ENCODE measurements at places on chromosomes 16 and 17. TPM values are rescaled to one million over a fixed set of nuclear protein-coding genes. Genes with fewer than 3 reads are reported as not detected.

The CDRT4 gene
- total RNA-seq: 8.3 TPM

The C16orf46 gene
- 1.3 TPM for total RNA-seq

The RNF112 gene
- total RNA-seq: 4.9 TPM

The UBE2G1 gene
- 198 TPM for total RNA-seq

The TPSB2 gene
- total RNA-seq: 0.44 TPM

The KCNH4 gene
- 0.24 TPM for total RNA-seq

The HSD11B2 gene
- total RNA-seq: 33.4 TPM

The SPNS3 gene
- not detected for total RNA-seq

- DNase-seq: no peak
Measured at GRCh38 chr16:53865494-53865863, 161.5 kb downstream of the FTO start.

DNA sequence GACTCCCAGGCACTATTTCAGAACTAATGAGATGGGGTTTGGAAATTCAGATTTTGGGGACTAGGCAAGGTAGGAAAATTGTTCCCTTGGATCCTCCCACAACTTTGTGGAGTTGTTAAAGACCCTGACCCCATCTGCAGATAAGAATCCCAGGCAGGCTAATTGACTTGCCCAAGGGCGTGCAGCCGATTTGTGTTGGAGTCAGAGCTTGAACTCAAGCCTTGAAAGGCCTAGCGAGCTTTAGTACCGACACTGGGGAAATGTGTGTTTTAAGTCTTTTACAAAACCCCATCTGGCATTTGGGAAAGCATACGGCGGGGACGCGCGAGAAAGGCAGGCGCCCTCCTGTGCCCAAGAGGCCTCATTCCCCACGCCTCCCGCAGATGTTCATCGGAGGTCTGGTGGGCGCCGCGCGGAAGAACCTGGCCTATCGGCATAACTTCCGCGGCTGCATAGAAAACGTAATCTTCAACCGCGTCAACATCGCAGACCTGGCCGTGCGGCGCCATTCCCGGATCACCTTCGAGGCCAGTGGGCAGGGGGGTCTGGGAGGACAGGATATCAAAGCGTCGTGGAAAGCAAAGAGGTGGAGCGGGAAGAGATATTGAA, 4.3 kb downstream of the CNTNAP1 start:
- no peak for DNase-seq

- no peak for DNase-seq
Measured at GRCh38 chr16:72442385-72443158, 270.6 kb upstream of the PMFBP1 start.

DNA sequence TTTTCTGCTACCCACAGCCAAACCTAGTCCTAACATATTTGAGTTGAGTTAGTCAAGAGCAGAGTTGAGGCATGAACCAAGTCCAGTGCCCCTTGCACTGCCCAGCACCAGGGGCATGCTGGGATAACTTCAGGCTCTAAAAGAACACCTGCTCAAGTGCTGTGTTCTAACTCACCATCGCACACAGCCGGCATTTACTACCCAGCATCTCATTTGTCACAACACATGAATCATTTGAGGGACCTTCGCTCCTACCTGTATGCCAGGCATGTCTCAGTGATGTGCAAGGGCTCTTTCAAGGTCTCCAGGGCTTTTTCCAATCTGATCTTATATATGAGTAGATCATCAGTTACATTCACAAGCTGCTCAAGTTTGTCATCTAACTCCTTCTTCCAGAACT, 12.6 kb downstream of the TEKT1 start:
- no peak for DNase-seq

- DNase-seq: no peak
Measured at GRCh38 chr17:14437176-14437575, 136.3 kb downstream of the HS3ST3B1 start.

GRCh38 chr17:46176975-46177374, 16.3 kb downstream of the KANSL1 start:
- no peak for DNase-seq

DNA sequence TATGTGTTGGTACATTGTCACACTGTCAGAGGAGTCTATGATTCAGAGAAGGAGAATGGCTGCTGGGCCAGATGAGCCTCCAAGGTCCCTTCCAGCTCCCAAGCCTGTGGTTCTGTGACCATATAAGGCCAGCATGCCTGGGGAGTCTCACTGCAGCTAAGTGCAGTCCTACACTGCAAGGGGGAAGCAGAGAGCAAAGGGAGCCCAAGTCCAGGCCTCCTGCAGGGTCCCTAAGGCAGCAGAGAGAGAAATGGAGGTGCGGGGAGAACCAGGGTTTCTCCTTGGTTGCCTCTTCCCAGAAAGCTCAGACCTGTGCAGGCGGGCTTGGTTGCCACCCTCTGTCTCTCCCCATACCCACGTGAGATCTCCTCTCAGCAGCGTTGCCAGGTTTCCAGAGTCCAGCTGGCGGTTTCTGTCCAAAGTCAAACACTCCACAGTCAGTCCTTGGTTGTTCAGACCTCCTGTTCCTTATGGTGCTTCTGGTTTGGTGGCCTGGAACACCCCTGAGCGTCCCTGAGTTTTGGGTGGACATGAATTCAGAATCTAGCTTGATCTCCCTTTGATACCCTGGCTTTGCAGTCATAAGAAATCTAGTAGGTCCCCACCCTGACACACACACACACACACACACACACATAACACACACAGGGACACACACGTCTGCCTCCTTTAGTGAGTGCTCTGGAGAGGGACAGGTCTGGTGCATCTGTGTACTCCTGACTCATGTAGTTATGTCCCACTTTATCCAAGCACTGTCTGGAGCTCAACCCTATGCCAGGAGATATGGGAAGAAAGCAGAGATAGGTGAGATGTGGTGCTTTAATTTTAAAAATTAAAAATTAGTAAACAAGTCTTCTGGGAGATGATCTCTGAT, 78.8 kb downstream of the GNAO1 start:
- peak; percentile 37 for DNase-seq

GRCh38 chr17:60160829-60161501, 11.2 kb downstream of the CA4 start:
- DNase-seq: no peak

DNA sequence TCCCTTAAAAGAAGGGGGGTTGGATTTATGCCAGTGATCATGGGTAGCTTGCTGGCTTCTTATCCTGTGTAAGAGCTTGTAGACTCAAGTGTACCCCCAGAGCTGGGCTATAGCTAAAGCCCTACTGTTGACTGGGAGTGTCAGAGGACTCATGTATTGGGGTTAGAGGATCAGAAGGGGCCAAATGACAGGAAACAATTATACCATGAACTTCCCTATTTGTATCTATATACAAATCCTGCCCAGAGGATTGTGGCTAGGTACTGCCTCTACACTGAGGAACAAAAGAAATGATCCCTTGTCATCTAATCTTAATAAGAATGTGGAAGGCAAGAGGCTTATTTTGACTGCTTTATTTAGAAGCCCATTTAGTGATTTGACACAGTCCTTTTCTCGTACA, 14.3 kb downstream of the ZP2 start:
- no peak for DNase-seq

DNA sequence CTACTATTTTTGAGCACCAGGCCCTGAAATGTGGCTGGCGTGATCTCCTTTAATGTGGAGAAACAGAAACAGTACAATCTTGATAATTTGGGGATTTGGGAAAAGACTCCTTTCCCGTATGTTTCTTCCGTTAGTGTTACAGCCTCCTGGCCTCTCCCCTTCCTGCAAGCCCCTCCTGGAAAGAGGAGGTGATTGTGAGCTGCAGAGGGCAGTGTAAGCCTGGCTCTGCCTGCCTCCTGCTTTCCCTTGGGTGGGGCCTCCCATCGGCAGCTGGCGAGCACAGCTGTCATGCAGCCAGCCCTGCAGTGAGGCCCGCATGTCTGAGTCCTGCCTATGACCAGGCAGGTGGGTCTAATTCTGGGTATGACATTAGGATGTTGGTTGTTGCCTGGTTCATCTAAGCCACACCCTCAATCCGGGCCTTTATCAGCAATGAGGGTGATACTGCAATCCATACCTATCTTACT, 48.7 kb upstream of the WSB1 start:
- peak; percentile 81 for DNase-seq

DNA sequence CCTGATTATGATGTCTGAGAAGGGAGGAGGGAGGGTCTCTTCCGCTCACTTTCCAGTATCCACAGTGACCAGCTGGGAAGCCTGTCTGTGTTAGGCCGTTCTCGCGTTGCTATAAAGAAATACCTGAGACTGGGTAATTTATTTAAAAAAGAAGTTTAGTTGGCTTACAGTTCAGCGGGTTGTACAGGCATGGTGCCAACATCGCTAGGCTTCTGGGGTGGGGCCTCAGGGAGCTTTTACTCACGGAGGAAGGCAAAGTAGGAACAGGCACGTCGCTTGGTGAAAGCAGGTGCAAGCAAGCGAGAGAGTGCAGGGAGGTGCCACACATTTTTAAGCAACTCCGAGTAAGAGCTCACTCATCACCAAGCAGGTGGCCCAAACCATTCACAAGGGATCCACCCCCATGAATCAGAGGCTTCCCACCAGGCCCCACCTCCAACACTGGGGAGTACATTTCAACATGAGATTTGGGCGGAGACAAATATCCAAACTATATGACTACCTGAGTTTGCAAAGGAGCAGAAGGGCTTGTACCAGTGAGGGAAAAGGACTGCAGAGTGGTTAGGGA, 137.5 kb downstream of the CCDC182 start:
- DNase-seq: no peak

- DNase-seq: no peak
Measured at GRCh38 chr17:17170346-17170985, 35.7 kb downstream of the PLD6 start.

DNA sequence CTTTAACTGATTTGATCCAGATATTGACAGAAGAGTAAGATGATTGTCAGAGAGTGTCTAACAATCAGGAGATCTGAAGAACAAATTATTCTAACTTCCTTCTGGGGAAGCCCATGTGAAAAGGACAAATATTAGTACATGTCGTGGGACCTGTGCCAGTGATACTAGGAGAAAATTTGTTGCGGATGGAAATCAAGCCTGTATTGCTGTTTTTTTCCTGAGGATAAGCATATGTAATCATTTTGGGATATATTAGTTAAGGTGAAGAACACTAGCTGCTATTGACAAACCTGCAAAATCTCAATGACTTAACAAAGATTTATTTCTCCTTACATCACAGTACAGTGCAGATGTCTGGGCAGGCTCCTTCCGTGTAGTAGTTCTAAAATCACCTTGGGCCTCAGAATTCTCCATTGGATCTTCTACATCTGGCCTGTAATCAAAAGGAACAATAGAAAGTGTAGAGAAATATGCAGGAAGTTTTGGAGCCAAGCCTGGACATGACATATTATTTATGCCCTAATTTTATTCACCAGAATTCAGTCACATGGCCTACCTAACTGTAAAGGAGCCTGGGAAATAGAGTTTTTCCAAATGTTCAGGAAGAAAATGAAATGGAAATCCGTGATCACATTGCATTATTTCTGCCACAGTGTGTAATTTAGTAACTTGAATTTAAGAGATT, 58.3 kb downstream of the CYB561 start:
- no peak for DNase-seq

DNA sequence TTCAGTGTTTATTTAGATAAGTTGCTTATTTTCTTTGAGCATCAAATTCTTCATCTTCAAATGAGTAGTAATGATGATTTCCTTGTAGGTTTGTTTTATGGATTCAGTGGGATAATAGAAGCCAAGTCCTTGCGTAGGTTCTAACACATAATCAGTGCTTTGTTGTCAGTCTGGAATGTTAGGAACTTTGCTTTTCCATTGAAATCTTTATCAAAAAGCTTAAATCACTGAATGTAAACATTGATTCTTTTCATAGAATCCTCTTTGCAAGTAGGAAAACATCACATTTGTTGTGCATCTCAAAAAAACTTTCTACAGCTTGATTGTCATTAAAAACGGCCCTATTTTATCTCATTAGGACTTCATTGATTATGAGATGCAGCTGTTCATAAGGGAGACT, 490.3 kb upstream of the GOT2 start:
- no peak for DNase-seq

GRCh38 chr17:63800783-63801182, 26.4 kb upstream of the PSMC5 start:
- no peak for DNase-seq

GRCh38 chr16:3842994-3843393, 37.5 kb downstream of the CREBBP start:
- no peak for DNase-seq

GRCh38 chr17:51668155-51668962, 408.0 kb downstream of the UTP18 start:
- no peak for DNase-seq

DNA sequence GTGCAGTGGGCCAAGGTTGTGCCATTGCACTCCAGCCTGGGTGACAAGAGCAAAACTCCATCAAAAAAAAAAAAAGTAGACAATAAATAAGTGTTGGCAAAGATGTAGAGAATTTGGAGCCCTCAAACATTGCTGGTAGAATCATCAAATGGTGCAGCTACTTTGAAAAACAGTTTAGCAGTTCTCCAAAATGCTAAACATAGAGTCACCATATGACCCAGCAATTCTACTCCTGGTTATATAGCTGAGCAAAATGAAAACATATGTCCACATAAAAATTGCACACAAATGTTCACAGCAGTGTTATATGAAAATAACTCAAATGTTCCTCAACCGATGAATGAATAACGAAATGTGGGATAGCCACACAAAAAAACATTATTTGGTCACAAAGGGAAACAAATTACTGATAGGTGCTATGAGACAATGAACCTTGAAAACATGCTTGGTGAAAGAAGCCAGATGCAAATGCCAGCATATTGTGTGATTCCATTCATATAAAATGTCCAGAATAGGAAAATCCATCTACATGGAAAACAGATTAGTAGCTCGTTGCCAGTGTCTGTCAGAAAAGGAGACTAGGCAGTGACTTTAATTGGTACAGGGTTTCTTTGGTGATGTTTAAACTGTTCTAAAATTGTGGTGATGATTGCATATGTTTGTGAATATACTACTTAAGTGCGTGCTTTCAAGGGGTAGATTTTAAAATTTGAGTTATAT, 12.7 kb upstream of the RABEP1 start:
- no peak for DNase-seq

GRCh38 chr16:5460701-5461100, 363.1 kb upstream of the EEF2KMT start:
- DNase-seq: no peak

DNA sequence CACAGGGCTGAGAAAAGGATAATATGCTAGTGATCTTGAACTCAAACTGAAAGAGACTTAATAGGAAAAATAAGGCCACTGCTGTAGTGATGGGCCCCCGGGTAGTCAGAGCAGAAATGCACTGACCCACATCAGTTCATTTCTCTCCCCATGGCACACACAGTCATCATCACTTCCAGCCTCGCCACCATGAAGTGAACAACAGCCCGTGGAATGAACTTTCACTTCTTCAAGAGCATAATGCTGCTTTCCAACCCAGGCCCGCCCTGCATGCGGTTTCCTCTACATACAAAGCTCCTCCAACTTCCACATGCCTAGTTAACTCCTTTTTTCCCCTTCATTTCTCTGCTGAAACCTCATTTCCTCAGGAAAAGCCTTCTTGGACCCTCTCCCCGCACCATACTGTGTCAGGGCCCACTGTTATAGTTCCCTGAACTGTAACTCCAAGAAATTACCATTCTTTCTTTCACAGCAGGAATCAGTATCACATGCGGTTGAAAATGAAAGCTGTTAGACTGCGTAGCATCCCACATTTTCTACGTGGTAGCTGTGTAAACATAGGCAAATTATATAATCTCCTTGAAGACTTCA, 65.8 kb upstream of the SMIM36 start:
- DNase-seq: no peak

- DNase-seq: no peak
Measured at GRCh38 chr16:15418206-15418605, 16.2 kb upstream of the BMERB1 start.
